ENCODE measurements at places on chromosomes 2 and 18.

DNA sequence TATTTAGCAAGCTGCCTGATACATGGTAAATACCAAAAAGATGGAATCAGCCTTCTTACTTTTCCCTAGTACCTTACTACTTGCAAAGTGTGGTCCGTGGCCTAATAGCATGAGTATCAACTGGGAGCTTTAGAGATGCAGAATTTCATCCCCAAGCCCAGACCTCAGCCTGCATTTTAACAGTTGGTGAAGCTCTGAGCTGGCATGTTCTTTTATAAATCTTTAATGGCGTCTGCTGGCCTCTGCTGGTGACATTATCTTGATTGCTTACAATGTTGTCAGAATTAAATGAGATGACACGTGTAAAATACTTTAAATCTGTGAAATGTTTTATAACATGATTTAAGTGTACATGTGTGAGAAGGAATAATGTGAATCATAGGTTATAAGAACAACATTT, 115.1 kb upstream of the NOSTRIN start:
- no peak for DNase-seq

GRCh38 chr2:120779781-120780283, 44.2 kb downstream of the GLI2 start:
- DNase-seq: no peak

DNA sequence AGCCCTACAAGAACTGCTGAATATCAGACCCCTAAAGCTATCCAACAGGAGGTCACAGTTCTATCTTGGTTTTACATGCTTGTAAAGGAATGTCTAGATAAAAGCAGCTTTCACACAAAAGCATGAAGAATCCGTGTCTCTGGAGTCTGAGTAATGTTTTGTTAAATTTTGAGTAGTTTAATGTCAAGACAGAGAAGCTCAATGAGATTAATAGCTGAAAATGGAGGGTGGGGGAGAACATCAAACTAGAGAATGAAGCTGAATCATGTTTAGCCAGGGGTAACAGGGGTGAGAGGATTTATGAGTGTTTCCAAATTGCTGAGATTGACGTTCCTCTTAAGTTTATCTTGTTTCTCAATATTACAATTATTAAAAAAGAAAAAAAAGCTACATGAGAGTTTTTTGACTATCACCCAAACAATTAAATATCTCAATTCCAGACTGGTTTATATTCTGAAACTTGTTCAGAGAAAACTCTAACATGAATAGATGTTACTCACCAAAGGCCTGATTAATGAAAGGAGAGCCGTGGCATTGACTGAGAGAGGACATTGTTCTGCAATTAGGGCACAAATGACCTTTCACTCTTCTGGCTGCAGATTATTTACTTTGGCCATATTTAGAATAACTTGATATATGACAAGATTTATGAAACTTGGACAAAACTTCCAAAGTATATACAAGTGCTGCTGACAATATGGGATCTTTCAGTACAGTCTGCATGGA, 266.4 kb upstream of the ETAA1 start:
- DNase-seq: no peak

DNA sequence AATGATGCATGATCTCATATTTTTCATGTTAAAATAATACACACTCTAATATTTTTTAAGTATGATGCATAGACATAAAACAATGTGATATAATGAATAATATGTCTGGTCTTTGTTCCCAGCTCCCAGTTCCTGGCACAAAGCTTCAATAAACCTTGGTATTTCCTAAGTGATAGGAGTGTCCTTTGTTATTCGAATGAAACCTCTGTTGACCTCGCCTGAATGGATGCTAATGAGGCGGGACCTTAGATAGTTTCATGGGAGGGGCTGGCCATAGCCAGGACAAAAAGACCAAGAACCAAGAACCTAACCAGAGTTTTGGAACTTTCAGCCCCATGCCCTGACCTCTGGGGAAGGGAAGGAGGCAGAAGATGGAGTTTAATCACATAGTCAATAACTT, 257.7 kb upstream of the COPS8 start:
- DNase-seq: no peak

DNA sequence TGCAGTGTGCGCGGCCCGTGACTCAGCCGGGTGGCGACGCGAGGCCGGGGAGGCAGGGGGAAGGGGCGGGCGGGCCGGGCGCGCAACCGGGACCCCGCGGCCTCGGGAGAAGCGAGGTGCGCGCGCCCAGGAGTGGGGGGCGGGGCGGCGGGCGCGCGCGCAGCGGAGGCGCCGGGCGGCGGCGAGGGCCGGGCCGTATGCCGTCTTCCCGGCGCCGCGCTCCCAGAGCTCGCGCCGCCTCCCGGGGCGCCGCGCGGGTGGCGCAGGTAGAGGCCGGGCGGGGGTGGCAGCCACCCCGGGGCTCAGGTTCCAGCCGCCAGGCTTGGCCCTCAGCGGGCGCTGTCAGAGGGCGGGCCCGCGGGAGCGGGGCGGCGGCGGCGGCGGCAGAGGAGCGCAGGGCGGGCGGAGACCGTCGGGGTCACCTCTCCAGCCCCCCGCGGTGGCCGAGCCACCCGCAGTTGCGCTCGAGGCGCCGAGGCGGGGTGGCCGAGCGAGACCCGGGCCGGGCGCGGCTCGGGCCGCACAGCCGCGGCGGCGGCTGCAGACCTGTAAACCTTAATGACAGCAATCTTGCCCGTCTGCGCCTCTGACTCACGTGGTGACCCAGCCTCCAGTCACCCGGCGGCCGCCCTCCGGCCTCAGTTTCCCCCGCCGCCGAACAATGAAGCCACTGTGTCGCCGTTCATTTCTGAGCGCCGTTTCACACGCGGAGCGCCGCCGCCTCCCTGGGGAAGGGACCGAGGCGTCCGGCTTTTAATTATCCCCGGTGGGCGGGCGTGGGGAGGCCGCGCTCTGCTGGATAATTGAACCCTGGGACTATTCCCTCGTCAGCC, 25.3 kb upstream of the SMAD7 start:
- peak; percentile 55 for DNase-seq

DNA sequence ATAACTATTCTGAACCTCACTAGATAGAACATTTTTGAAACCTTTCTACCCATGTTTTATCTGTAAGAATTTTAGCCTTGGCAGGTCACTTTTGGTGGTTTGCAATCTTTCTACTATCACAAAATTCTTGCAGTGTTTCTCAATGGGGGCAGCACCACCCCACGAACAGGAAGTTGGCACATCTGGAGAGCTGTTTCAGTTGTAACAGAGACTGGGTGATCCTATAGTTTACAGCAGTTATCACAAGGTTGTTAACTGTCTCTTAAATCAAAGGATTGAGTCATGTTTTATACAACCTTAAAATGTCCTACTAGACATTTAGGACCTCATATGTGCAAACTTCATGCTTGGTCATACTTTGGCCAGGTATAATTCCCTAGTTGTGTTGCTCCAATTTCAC, 829.2 kb downstream of the ERBB4 start:
- DNase-seq: no peak

- DNase-seq: no peak
Measured at GRCh38 chr2:226142463-226142862, 657.2 kb downstream of the IRS1 start.

GRCh38 chr18:49875783-49876182, 62.5 kb upstream of the ACAA2 start:
- no peak for DNase-seq

DNA sequence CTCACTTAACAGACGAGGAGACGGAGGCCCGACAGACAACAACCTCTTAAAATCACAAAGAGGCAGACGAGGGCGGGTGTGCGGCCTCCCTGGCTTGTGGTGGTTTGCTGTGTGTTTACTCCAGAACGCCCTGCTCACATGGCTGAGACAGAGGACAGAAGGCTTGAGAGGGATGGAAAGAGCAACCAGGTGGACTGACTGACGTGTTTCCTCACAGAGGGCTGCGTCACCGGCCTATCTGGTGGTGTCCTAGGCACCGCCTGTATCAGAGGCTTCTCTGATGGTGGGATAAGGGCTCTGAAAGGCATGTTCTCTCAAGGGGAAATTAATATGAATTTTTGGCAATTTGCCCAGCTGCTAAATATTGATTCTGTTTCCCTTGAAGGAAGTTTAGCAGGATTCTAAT, 47.0 kb upstream of the RALBP1 start:
- peak; percentile 52 for DNase-seq

DNA sequence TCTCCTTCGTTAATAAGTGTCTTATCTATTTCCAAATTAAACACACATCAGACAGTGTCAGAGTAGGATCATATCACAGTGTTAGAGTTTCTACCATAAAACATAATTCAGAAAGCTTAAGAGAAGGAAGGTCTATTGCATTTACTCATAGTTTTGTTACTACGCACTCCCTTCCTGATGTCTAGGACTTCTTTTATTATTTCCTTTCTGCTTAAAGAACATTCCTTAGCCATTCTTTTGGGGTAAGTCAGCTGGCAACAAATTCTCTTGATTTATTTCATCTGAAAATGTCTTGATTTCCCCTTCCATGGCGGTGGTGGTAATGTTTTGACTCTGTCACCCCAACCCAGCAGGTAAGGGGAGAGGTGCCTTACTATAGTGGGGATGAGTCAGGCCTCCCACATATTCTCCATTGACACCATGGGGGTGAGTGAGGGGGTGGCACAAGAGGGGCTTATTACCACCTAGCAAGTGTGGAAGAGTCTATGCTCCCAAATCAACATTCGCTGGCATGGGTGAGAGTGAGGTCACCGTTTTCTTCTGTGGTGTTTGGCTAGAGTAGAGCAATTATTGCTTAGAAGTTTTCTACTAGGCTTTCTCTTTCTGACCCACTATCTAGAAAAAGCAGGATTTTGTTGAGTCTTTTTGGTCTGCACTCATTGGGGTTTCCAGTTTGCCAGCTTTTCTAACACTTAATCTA, 29.9 kb downstream of the ABCB11 start:
- no peak for DNase-seq

DNA sequence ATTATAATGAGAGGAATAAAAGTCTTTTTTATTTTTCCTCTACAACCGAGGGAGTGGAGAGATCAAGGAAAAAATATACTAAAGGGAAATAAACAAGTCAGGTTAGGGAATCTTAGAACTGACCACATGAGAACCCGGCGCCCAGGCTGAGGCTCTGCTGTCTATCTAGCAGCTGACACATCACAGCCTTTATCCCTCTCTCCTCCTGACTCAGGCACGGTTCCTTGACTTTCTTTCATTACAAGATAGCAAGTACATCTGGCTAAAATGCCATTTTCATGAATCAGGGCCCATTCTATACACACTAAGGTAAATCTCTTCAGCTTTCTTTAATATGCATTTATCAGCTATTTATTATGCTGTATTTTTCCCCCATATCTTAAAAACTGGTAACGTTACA, 296.0 kb downstream of the TMX3 start:
- no peak for DNase-seq

- no peak for DNase-seq
Measured at GRCh38 chr18:77037567-77037966, 95.0 kb downstream of the MBP start.

DNA sequence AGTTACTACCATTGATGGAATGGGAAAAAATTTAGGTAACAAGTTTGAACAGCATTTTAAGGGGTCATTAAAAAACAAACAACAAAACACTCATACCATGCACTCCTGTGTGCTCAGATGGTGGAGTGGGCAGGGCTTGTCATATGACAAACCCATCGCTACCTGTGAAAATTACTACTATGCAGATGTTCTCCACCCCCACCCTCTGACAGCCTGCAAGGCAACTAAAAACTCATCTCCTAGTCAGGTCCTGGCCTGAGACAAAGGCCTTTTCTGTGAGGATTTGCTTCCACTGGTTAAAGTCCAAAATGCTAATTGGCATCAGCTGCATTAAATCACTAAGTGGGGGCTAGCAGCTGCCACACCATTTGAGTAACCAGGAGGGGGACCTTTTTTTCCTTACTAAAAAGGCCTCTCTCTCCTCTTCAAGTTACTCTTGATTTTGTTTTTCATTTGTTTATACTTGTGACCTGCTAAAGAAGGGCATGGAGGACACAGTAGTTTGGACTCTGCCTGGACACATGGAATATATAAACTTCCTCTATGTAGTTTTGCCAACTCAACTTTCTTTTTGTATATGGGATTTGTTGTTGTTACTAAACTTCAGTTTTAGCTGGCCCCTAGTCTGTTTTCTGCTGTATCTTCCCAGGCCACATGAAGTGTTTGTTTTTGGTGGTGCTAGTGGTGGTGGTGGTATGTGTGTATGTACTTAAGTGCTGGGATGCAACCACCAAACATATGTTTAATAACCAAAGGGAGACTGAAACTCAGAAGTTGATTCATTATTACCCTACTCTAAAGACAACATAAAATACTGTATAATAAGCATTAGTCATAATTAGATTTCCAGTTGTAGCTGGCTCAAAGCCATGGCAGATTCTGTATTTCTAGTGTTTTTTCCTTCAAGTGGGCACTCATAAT, 121.3 kb downstream of the MAP4K4 start:
- no peak for DNase-seq

DNA sequence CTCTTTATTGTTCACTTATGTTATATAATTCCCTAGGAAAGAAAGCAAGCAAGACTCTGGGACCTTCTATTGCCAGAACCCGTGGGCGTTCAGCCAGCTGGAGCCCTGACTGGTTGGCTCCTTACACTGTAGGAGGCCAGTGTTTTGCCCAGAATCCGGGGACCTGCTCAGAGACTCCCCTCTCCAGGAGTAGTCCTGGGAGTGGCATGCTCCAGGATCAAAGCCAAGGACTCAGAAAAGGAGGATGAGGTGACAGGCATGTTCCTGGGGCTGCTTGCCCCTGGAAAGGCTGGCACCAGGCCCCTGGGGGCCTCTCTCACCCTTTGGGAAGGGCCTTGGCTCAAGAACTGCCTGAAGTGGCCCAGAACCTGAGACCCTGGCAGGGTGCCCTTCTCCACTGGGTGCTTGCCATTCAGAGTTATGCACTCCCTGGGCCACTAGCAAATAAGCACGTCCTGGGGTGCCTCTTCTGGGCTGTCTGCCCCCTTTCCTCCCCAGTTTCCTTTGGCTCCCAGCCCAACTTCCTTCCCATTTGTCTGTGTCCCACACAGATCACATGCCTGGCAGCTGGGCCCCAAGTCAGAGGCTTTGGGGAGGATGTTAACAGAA, 19.6 kb upstream of the KIF3C start:
- DNase-seq: no peak

DNA sequence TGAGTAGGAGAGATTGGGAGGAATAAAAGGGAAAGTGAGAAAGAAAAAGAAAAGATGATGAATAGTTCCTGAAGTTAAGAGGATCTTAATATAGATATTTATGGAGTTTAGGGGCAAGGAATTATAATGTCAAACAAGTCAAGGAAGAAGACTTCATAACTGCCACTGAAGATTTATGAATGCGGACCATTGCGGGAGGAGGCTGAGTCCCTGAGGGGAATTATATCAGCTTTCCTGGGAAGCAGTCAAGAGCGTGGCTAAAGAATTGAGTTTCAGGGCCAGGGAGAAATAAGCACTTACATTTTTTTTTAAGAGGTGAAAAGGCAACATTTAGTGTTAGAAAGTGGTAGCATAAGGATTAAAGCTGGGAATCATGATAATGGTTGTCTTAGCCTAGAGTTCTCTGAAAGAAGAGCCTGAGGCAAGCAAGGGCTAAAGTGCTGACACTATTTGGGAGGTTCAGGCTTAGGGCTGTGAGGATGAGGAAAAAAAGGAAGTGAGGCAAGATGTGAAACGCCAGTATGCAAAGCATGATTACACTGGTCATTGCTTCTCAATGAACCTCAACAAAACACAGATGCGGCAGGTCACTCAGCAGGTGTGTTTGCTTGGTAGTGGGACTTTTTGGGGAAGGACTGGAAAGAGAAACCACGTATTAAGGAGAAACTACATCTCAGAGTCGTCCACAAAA, 217.1 kb downstream of the SLC4A3 start:
- no peak for DNase-seq

- DNase-seq: no peak
Measured at GRCh38 chr2:152167065-152167464, 8.5 kb downstream of the STAM2 start.

Data from SHP77 (cell line).